ENCODE measurements at places on chromosomes 16 and 17. TPM values are rescaled to one million over a fixed set of nuclear protein-coding genes. Genes with fewer than 3 reads are reported as not detected.

DNA sequence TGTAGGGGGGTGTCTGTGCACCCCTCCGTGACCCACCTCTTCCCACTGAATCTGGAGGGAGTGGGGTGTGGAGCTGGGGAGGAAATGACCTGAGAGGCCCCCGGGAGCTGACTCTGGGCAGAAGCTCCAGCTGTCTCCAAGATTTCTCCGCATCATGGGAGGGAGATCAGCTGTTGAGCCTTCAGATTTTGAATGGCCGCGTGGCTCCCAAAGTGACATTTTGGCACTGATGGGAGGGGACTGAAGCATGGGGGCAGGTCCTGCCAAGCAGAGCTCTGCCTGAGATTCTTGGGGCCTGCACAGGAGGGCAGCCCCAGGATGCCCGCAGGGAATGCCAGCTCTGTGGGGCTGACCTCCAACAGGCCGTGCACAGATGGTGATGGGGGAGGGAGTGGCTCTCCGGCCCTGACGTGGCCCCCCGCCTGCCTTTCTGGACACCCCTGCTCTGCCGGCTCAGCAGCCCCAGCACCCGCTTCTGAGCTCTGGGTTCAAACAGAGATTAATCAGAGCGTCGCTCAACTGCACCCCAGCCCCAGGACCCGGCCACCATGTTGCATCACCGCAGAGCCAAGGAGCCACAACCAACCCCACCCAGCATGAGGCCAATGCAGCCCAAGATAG lies 25.3 kb upstream of the UBE2I start:
- no peak overlapping the region for H3K4me3 ChIP-seq
- H3K27ac ChIP-seq: no peak overlapping the region
- H3K4me1 ChIP-seq: peaks cover 7% of the 10 kb centered on the region

- peaks cover 5% of the 10 kb centered on the region for H3K4me1 ChIP-seq
- H3K27ac ChIP-seq: no peak overlapping the region
- DNase-seq: no peak
These were observed 714 bp downstream of the TNS4 start for GRCh38 chr17:40500709-40501108.

- peak overlapping the region; percentile 56 for H3K27ac ChIP-seq
- H3K36me3 ChIP-seq: no peaks in the 10 kb centered on the region
- H3K4me3 ChIP-seq: no peak overlapping the region
- 0 out of 2 replicates have a peak, but pooled peaks cover 9% of the 10 kb centered on the region for H3K4me1 ChIP-seq
- H3K27me3 ChIP-seq: no peaks in the 10 kb centered on the region
These were observed 31.3 kb upstream of the TNS4 start for GRCh38 chr17:40532520-40533253.

DNA sequence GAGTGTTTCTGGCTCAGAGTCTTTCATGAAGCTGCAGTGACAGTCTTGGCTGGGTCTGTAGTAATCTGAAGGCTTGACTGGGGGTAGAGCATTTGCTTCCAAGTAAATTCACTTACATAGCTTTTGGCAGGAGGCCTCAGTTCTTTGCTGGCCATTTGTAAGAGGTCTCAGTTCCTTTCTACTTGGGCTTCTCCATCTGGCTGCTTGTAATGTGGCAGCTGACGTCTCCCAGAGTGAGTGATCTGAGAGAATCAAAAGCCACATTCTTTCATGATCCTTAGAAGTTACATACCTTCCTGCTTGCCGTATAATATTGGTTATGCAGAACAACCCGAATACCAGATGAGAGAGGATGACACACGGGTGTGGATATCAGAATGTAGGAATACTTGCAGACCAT lies 39.8 kb downstream of the NF1 start:
- no peaks in the 10 kb centered on the region for H3K4me1 ChIP-seq
- no peaks in the 10 kb centered on the region for H3K36me3 ChIP-seq
- H3K27ac ChIP-seq: no peak overlapping the region
- H3K27me3 ChIP-seq: no peaks in the 10 kb centered on the region
- no peak for DNase-seq

GRCh38 chr16:77070683-77071082 lies 120.3 kb upstream of the MON1B start:
- no peak overlapping the region for H3K27ac ChIP-seq
- H3K27me3 ChIP-seq: no peaks in the 10 kb centered on the region
- no peaks in the 10 kb centered on the region for H3K4me1 ChIP-seq
- no peak for DNase-seq
- H3K4me3 ChIP-seq: no peak overlapping the region
- H3K36me3 ChIP-seq: no peaks in the 10 kb centered on the region

FBXL16 gene
- 5.9 TPM for total RNA-seq
